ENCODE measurements at places on chromosomes 5 and 9.

- no peak for DNase-seq
Measured at GRCh38 chr9:130064621-130065020, 10.9 kb downstream of the GPR107 start.

- DNase-seq: no peak
Measured at GRCh38 chr5:159339460-159339859, 9.2 kb upstream of the IL12B start.

GRCh38 chr5:132389585-132390286, 20.2 kb downstream of the SLC22A5 start:
- peak; percentile 38 for DNase-seq

- no peak for DNase-seq
Measured at GRCh38 chr5:9283021-9283420, 262.9 kb downstream of the SEMA5A start.

- DNase-seq: no peak
Measured at GRCh38 chr5:446066-446882, 3.3 kb downstream of the EXOC3 start.
